ENCODE measurements at places on chromosomes 12 and 14. TPM values are rescaled to one million over a fixed set of nuclear protein-coding genes. Genes with fewer than 3 reads are reported as not detected.

Gene ESPL1
- 5.9 TPM for total RNA-seq

Gene AKAP3
- total RNA-seq: 0.47 TPM

Gene C12orf54
- not detected for total RNA-seq

Gene ASIC1
- 1.0 TPM for total RNA-seq

Gene BICDL1
- total RNA-seq: not detected

Gene PLEKHH1
- 0.38 TPM for total RNA-seq

Gene LALBA
- total RNA-seq: not detected

Gene CLEC4D
- not detected for total RNA-seq

Gene KDM5A
- total RNA-seq: 57.5 TPM

Gene LBHD2
- not detected for total RNA-seq

Gene TUNAR
- under 0.01 TPM for total RNA-seq

Data from endothelial cell of coronary artery (primary cell).